ENCODE measurements at places on chromosomes 12 and 14.

GRCh38 chr12:53462935-53463334 is 11.0 kb downstream of the PCBP2 start:
- no peak for DNase-seq

GRCh38 chr12:132118876-132119275 is 25.2 kb downstream of the DDX51 start:
- DNase-seq, result no peak

DNA sequence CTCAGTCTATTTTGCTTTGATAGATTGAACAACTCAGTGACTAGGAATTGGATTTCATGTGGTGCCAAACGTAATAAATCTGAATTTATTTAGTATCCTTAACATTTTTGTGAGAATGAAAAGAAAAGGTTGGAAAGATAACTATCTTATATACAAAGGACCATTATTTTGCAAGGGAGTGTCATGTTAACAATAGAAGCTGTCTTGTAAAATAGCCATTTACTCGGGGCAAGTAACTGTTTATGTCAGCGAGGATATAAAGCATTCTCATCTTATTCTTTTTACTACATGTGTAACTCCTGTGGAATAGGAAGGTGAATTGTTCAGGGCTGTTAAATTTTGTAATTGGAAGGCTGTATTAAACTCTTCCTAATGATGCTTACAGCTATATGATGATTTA is 5.9 kb downstream of the RERGL start:
- DNase-seq, result no peak

GRCh38 chr14:52944254-52944653 is 6.6 kb downstream of the FERMT2 start:
- DNase-seq, result no peak

GRCh38 chr14:99597911-99598600 is 6.0 kb downstream of the CCDC85C start:
- no peak for DNase-seq

DNA sequence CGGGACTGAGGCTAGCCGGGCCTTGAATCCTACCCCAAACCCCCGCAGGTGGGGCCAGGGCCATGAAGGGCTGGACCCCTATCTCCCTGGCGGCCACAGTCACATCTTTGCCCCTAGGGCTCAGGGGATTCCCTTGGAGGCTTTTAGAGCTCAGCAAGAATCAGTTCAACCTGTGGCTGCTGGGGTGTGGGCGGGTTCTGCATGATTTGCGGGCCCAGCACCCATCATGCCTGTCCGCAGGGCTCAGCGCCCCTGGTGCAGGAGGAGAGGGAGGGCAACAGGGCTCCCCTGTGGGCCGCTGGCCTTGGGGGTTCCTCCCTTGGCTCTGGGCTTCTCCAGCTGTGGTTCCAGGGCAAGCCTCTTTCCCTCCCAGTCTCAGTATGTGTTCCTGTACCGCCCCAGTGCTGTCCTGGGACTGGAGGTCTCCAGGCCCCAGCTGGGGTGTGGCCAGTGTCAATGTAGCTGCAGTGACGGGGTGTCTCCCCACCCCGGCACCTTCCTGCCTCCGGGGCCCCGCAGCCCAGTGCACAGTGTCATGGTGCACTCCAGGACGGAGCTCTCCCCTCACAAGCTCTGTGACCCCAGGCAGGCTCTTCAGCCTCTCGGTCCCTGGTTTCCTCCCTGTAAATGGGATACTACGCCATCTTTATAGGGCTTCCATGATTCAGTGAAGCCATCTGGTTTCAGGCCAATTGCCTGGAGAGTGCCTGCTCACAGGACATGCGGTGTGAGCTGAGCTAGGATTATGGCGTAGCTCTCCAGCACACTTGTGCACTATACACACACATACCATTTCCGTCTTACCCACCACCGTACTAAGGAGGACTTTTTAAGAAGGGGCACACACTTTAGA is 9.9 kb upstream of the LBHD2 start:
- DNase-seq, result no peak

Data from astrocyte of the hippocampus (primary cell).